ENCODE measurements at places on chromosomes 6 and 20.

- no peak for DNase-seq
These were observed 123.5 kb downstream of the SASH1 start for GRCh38 chr6:148466158-148466557.

- no peak for DNase-seq
These were observed 441.3 kb downstream of the CDC5L start for GRCh38 chr6:44828780-44829179.

DNA sequence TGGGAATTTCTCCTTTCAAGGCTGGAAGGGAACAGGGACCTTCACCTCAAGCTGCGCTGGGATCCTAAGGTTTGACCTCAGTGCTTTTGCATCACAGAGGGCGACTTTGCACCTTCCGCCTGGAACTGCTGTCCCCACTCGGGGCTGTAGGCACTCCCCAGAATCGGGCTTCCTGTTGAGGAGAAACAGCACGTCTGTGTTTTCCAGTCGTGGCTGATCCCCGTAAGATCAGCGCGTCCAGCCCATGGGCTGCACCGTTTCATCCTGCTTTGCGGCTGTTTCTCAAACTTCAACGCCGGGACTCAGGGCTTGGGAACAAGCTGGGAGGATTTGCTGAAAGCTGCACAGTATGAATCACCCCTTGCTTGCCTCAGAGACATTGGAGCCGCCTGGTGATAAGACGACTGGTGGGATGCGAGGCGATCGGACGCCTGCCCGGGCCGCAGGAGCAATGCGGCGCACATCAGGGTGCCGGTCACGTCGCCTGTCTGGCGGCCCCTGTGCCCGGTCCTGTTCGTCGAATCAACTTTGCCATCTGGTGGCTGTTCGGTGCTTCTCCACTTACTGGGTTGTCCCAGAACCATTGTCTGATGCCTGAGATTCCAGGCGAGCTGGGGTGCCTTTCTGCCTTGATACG lies 53.6 kb upstream of the FRMD1 start:
- DNase-seq, result peak; percentile 32

DNA sequence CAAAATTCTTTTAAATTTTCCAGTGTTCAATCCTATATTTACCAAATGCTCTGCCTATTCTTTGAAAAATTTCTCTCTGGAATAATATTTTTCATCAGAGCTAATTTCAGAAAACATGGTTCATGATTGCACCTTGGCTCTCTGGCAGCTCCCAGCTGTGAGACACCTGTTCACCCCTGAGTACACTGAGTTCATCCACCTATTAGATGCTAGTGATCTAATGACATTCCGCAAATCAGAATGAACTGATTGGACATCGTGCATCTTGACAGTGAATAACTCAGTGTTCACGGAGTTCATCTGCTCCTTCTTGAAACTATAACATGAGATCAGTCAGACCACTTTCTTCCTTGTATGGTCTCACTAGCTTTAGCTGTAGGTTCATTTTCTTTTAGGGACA lies 3.9 kb upstream of the SHPRH start:
- no peak for DNase-seq

- no peak for DNase-seq
These were observed 26.4 kb upstream of the FABP7 start for GRCh38 chr6:122753000-122753687.

- DNase-seq, result no peak
These were observed 796 bp downstream of the PHF20 start for GRCh38 chr20:35772563-35773058.

GRCh38 chr20:49248879-49249665 lies 28.8 kb downstream of the ZNFX1 start:
- no peak for DNase-seq

DNA sequence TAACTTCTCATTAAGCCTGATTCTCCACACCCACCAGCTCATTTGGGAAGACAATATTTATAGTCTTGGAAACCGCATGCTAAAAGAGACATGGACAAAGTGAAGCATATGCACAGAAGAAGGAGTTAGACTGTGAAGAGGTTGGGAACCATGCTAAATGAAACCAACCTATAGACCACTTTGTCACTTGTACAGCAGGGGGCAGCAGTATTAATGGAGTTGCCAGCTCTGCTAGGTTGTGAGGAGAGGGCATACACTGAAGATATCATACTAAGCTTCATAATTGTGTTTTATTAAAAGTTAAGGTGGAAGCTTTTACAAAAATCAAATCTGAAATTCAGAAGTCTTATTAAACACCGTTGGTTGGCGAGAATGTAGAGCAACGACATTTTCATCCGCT lies 38.3 kb upstream of the HMGCLL1 start:
- peak; percentile 7 for DNase-seq

- DNase-seq, result no peak
These were observed 12.8 kb upstream of the SLC4A11 start for GRCh38 chr20:3251806-3252205.

GRCh38 chr6:48111143-48111506 lies at the start of gene PTCHD4:
Gene PTCHD4, minus strand, starts transcription at chr6:48111197. Its CDS starts 42,240 bp downstream, at chr6:48068957.
- DNase-seq, result peak; percentile 93

DNA sequence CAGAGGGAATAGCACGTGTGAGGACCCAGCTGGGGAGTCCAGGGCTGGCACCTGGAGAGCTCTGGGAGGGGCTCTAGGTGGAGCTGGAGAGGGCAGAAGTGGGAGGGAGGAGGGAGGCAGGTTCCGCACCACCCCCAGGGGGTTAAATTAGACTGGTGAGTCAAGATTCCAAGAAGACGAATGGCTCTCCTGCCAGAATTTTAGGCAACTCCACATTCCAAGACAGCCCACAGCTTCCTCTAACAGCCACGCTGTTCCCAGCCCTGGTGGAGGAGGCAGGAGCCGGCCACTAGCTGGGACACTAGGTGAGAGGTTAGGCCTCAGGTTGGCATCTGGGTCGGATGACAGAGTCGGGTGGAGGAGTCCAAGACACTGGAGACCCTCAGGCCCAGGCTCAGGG lies 60.2 kb downstream of the TFAP2C start:
- DNase-seq, result peak; percentile 88

- no peak for DNase-seq
These were observed 45.1 kb downstream of the GRM4 start for GRCh38 chr6:34100788-34101187.

DNA sequence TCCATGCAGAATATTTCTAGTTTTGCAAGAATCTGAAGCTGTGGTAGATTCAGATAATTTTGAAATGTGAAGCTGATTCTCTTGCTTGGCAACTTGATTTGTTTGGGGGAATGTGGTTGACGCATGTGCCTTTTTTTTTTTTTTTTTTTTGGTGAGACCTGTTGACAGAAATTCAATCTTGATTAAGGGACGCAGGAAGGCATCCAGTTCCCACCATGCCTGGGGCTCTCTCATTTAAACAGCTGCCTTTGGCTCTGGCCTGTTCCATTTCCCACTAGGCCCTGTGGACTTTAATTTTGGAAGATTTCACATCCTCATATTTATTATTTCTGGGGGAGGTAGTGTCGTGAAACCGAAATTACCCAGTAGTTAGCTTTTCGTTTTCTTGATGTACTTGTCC lies 8.6 kb downstream of the TPX2 start:
- no peak for DNase-seq

- no peak for DNase-seq
These were observed 3.1 kb downstream of the MMP9 start for GRCh38 chr20:46011631-46012482.

DNA sequence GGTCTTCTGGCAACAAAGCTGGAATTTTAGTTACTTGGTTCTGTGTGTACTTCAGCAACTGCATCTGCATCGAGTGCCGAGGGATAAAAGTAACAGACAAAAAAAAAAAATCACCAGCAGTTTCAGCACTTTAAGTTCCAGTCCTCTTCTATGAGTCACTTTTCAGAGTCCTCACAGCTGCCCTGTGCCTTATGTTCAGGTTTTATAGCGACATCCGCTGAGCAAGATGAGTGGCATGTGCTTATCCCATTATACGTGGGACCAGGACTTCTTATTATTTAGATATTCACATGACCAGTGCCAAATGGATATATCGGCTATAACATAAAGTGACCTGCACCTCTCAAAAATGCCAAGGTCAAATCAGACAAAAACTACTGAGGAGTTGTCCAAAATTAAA lies 242.9 kb downstream of the FOXA2 start:
- peak; percentile 17 for DNase-seq

DNA sequence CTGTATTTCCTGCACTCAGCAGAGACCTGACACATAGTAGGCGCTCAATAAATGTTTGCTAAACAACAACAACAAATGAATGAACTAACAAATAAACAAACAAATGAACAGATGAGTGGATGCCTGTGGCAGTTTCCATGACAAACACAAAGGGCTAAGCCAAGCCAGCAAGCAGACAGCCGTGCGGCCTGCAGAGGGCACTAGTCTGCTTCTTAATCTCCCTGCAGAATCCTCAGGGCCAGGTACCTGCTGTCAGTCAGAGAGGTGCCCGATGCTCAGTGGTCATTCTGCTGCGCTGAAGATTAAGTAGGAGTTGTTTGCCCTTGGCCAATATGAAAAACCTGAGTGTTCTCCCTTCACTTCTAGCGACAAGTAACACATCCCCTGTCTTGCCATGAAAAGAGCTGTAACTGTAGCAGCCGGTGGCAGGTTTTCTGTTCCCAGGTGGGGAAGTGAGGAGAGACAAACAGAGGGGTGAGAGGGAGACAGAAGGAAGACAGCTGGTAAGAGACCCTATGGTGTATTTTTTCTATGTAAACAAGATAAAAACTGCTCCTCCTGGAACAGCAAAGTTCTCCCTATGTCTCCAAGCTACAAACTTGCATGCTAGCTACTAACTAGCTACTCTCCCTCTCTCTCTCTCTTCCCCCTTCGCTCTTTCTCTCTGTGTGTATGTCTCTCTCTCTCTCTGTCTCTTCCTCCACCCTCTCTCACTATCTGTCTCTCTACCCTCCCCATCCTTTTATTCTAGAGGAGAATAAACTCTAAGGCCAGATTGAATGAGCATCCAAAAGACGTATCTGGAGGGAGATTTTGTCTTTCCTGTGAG lies at the start of gene MC3R:
Gene MC3R, plus strand, starts transcription at position 779 of the 829 bp plus-strand sequence. CDS start 112 bp downstream, outside the sequence.
- peak; percentile 75 for DNase-seq

DNA sequence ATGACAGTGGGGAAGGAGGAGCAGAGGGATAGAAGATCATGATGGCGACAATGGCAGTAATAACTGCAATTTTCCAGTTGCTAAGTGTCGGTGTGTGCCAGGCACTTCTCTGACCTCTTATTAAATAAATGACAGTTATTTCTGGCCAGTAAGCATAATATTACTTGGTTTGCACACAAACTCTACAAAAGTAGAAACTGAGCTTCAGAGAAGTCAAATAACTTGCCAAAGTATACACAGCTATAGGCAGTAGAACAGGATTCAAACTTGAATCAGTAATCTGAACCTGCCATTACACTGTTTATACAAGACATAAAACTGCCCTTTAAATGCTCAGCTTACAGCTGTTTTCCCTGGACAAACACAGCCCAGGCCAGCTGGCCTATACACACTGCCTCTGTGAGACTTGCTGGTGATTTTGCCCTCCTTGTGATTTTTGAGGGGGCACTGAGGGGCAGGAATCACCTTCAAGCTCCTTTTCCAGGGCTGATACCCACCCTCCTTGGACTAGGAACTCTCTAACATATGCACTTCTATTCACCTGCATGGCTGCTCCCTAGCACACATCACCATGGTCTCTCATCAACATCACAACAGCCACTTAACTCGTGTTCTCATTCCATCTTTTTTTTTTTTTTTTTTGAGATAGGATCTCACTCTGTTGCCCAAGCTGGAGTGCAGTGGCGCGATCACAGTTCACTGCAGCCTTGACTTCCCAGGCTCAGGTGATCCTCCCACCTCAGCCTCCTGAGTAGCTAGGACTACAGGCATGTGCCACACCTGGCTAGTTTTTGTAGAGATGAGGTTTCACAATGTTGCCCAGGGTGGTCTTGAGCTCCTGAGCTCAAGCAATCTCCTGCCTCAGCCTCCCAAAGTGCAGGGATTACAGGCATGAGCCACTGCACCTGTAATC lies 63.6 kb downstream of the SLC23A2 start:
- no peak for DNase-seq

- no peak for DNase-seq
These were observed 13.5 kb downstream of the CCR6 start for GRCh38 chr6:167136376-167136775.

GRCh38 chr6:24448396-24448795 lies 41.0 kb downstream of the GPLD1 start:
- DNase-seq, result no peak

GRCh38 chr20:53617791-53618489 lies 24.3 kb upstream of the ZNF217 start:
- DNase-seq, result no peak

- no peak for DNase-seq
These were observed 174.8 kb downstream of the CDH26 start for GRCh38 chr20:60132827-60133670.

- DNase-seq, result no peak
These were observed 11.4 kb downstream of the PBOV1 start for GRCh38 chr6:138206862-138207261.

GRCh38 chr6:66029391-66029790 lies 322.4 kb upstream of the EYS start:
- no peak for DNase-seq

DNA sequence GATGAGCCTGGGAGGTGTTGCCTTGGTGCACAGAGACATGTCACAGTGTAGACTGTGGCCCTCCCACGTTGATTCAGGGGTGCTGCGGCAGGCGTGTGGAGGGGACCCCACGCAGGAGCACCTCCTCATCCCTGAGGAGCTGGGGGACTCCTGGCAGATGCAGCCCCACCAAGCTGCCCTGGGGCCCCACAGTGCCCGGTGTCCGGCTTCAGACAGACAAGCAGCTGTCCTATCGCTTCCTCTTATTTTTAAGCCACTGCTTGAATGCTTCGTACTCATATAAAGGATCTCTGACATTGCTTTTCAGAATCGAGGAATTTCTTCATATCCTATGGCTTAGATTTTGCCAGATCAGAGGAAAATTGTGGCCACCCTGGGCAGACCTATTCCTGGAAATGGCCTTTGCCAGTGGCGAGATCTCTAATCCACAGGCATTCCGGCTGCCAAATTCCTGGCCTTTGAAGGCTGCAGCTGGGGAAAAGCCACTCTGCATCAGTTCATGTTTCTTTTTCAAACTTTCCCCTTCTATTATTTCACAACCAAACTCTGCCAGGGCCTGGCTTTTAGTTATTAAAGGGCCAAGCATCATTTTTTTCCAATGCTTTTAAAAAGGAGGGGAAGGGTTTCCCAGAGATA lies 337.0 kb downstream of the THBS2 start:
- no peak for DNase-seq

DNA sequence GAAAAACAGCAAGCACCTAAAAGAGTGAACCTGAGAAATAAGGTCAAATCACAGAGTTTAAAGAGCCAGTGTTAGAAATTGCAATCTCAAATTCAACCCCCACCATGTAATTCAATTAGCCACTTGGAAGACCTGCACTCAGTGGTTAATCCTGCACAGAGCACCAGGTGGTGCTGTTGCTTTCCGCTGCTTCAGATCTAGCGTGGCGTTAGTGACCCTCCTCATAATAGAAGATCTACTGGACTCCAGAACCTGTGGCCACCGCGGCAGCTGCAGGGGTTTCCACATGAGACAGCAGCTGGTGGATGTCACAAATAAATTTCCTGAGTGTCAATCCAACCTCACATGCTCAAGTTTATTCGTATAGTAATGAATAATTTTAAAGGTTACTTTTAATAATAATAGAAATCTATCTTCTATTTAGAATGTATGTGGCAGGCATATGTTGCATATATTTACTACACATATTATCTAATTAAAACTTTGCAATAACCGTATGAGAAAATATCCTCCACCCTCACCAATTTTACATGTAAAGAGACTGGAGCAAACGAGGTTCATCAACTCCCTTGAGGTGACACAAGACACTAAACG lies 84.4 kb downstream of the SYNE1 start:
- DNase-seq, result peak; percentile 64

GRCh38 chr20:50470264-50470858 lies 39.8 kb upstream of the PTPN1 start:
- no peak for DNase-seq

All from RWPE1 (cell line).